ENCODE measurements at places on chromosomes 2 and 18. TPM values are rescaled to one million over a fixed set of nuclear protein-coding genes. Genes with fewer than 3 reads are reported as not detected.

DNA sequence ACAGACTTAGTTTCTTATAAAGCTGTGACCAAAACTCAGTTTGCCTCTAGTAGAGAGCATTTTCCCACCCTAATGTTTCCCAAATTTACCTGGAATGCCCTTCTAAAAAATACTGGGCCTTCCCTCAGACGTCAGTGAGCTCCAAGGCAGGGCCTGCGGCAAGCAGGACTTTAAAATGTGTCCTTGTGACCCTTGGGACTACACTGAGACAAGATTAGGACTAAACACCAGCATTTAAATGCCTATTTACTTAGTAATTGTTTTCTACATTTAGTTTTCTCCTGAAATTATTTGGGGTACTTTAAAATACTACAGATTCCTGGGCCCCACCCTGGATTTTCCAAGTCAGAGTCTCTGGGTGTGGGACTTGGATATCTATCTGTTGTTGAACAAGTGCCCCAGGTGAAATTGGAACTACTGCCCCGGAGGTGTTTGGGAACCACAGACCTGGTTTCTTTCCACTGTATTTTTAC lies 14.3 kb downstream of the GATA6 start:
- H3K4me3 ChIP-seq = no peak overlapping the region
- H3K27ac ChIP-seq = no peak overlapping the region
- peaks cover 4% of the 10 kb centered on the region for H3K4me1 ChIP-seq
- peaks cover 4% of the 10 kb centered on the region for H3K27me3 ChIP-seq

- no peaks in the 10 kb centered on the region for H3K4me1 ChIP-seq
- no peak overlapping the region for H3K27ac ChIP-seq
- H3K27me3 ChIP-seq = no peaks in the 10 kb centered on the region
- H3K36me3 ChIP-seq = no peaks in the 10 kb centered on the region
Measured at GRCh38 chr2:66084948-66085590, 349.9 kb upstream of the MEIS1 start.

DNA sequence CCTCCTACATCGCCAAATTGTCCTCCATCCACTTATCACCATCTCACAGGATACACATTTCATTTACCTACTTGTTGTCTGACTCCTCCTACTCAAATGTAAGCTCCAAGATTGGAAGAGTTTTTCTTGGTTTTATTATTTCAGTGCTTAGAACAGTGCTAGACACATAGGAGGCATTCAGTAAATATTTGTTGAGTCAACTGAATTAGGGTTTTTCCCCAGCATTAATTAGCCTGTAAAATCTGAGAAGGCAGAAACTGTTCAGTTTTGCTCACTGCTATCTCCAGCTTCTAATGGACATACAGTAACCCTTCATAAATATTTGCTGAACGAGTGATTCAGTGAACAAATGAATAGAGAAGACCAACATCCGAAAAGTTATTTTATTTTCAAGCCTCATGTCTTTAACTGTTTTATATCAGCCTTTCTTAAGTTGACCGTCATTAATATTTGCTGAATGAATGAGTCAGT lies 800 bp downstream of the TTC21B start:
- H3K27ac ChIP-seq = peak overlapping the region; percentile 83
- peak overlapping the region; percentile 82 for H3K4me3 ChIP-seq
- no peaks in the 10 kb centered on the region for H3K27me3 ChIP-seq
- DNase-seq = no peak

GRCh38 chr2:178241844-178242551 lies 47.7 kb downstream of the OSBPL6 start:
- no peaks in the 10 kb centered on the region for H3K36me3 ChIP-seq
- DNase-seq = no peak
- no peak overlapping the region for H3K4me3 ChIP-seq
- H3K27ac ChIP-seq = no peak overlapping the region

DNA sequence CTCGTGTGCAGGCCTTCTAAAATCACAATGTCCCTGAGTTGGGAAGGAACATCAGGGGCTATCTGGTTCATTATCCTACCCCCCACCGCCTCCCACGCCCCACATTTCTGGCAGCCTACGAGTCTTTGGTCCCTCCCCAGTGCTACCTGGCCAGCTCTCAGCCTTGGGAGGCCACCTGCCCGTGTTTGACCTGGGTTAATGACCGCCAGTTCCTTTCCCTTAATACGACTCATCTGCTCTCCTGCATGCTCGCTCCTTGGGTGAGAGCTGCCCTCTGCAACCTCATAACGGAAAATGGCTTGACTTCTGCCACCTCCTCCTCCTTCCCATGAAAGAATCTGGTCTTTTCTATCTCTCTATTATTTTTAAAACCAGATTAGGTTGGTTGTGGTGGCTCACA lies 112.5 kb downstream of the NEDD4L start:
- no peaks in the 10 kb centered on the region for H3K27me3 ChIP-seq
- H3K36me3 ChIP-seq = no peaks in the 10 kb centered on the region
- no peak overlapping the region for H3K27ac ChIP-seq
- no peak overlapping the region for H3K4me3 ChIP-seq
- peaks cover 10% of the 10 kb centered on the region for H3K4me1 ChIP-seq

DNA sequence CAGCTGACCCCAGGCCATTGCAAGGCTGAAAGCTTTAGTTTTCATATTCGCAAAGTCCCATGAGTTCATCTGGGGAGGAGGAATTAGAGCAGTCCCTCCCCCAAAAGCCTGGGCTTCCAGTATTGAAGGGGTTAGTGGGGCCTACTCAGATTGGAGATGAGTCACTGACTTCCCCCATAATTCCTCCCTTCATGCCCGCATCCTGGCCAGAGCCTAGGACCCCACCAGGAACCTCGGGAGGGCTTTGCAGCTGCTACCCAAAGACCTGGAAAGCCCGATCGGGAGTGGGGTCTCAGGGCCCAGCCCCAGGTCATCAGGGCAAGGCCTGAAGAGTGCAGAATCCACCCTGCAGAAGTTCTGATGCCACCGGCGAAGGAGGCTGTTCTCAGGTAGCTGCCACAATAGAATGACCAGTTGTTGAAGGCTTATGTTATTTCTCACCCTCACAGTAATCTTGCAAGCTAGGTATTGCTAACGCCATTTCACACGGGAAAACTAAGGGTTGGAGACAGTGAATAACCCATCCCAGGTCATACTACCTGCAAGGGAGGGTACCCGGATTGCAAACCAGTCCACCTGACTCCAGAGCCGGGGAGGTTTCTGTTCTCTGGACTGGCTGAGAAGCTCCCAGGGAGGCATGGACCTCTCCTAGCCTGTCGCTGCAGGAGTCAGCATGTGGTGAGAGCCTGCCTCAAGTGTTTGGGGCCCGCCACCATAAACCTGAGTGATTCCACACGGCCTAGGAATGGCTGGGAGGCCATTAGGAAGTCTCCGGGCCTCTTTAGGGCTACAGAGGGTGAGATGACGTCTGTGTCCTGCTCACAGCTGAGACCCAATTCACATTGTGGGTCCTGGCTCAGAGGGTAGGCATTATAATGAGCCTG lies 5.8 kb upstream of the ARID5A start:
- H3K36me3 ChIP-seq = no peaks in the 10 kb centered on the region
- no peak overlapping the region for H3K27ac ChIP-seq
- H3K27me3 ChIP-seq = no peaks in the 10 kb centered on the region
- no peak overlapping the region for H3K4me3 ChIP-seq

DNA sequence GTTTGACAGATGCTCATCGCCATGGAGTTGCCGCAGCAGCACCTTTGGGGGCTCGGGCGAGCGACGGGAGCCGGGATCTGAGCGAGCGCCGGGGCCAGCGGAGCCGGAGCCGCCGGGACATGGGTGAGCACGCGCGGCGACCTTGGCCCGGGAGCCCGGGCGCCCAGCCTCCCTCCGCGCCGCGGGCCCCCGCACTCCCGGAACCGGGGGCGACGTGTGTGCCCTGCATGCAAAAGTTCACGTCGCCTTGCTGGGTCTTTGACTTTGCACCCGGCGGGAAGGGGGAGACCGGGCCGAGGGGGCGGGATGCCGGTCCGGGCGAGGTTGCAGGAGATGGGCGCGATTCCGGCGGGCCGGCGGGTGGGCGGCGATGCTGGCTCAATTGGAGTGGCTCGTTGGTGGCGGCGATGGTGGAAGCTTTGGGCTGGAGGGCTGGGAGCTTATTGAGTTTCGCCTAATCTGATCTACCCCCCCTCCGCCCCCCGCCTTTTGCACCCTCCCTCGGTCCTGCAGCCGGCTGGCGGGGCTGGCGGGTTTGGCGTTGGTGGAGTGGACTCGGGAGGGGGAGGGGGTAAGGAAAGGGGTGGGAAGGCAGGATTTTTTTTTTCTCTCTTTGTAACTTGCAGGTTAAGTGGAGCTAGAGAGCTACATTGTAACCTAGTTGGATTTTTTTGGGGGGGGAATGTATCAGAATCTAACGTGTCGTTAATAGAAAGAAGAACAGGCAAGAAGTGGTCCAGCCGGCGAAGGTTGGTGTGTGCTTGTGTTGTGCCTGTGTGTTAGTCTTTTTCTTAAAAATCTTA lies at the start of gene SETBP1:
Gene SETBP1, plus strand, starts transcription at position 616 of the 803 bp plus-strand sequence. CDS start 20,459 bp downstream, outside the sequence.
- H3K4me1 ChIP-seq = peaks cover 10% of the 10 kb centered on the region
- no peak within 1 kb of the TSS for H3K27ac ChIP-seq
- no peaks in the 10 kb centered on the region for H3K36me3 ChIP-seq
- no peak for DNase-seq
- H3K4me3 ChIP-seq = no peak within 1 kb of the TSS

GRCh38 chr2:20425884-20426283 lies 21.0 kb upstream of the RHOB start:
- no peak overlapping the region for H3K4me3 ChIP-seq
- no peak for DNase-seq
- H3K27ac ChIP-seq = no peak overlapping the region
- no peaks in the 10 kb centered on the region for H3K36me3 ChIP-seq
- peaks cover 11% of the 10 kb centered on the region for H3K4me1 ChIP-seq
- no peaks in the 10 kb centered on the region for H3K27me3 ChIP-seq

GRCh38 chr2:27885234-27885633 lies 5.0 kb downstream of the RBKS start:
- no peak overlapping the region for H3K4me3 ChIP-seq
- no peak for DNase-seq
- no peak overlapping the region for H3K27ac ChIP-seq
- no peaks in the 10 kb centered on the region for H3K36me3 ChIP-seq

GRCh38 chr2:109663721-109664120 lies 49.6 kb downstream of the SOWAHC start:
- H3K27me3 ChIP-seq = no peaks in the 10 kb centered on the region
- no peak overlapping the region for H3K4me3 ChIP-seq
- no peak overlapping the region for H3K27ac ChIP-seq
- H3K36me3 ChIP-seq = no peaks in the 10 kb centered on the region
- no peaks in the 10 kb centered on the region for H3K4me1 ChIP-seq

DNA sequence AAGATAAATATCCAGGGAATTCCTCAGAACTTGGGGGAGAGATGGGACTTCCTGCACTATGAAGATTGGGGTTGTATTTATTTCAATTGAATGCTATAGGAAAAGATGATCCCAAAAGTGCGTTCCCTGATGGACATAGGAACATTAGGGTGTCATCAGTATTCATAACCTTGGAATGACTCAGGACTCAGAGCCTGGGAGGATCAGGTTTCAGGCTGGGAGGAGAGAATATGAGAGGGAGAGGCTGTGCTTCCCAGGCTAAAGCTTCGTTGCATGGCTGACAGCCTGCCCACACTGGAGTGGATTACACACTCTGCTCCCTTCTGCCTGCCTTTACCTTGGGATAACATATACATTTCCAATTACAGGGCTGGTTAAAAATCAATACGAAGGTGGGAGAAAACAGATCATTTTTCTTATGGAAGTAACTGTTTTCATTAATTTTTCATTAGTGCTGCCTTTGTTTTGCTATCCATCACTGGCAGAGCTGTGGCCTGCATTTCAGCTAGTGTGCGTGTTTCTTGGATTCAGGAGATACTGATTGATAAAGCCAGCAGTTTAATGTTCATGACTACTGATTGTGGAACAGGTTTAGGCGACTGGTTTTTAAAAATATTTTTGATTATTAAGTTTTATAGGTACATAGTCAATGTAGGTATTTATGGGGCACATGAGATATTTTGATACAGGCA lies 118.7 kb downstream of the KCTD1 start:
- no peaks in the 10 kb centered on the region for H3K36me3 ChIP-seq
- peaks cover 3% of the 10 kb centered on the region for H3K27me3 ChIP-seq
- H3K27ac ChIP-seq = no peak overlapping the region
- H3K4me1 ChIP-seq = no peaks in the 10 kb centered on the region
- H3K4me3 ChIP-seq = no peak overlapping the region
- no peak for DNase-seq

DNA sequence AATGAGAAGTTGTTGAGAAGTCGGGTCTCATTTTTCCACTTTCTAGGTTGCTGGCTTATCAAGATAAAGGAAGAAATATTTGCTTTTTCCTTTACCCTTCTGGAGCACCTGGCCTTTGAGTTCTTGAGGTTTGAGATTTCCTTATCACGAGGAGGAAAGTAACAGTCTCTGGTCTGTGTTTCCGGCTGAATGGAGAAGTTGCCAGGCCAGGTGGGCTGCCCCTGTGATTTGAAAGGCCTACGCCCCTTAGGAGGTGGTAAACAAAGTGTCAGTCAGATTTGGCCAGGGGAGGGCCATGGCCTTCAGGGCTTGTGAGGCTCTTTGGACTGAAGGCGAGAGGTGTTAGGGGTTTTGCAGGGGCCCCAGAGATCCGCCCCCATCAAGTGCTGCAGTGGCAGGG lies 156.7 kb upstream of the HAAO start:
- H3K36me3 ChIP-seq = no peaks in the 10 kb centered on the region
- no peak for DNase-seq
- no peak overlapping the region for H3K4me3 ChIP-seq
- H3K27me3 ChIP-seq = no peaks in the 10 kb centered on the region

CSRNP3 gene
- 0.04 TPM for total RNA-seq

ROCK1 gene
- total RNA-seq = 20.8 TPM

DYNAP gene
- not detected for total RNA-seq

TGFA gene
- not detected for total RNA-seq

PID1 gene
- not detected for total RNA-seq

COL3A1 gene
- 0.71 TPM for total RNA-seq

ICOS gene
- 0.27 TPM for total RNA-seq

CNGA3 gene
- total RNA-seq = not detected

NMS gene
- total RNA-seq = not detected

All from K562 (cell line).